ENCODE measurements at places on chromosomes 3 and 15. TPM values are rescaled to one million over a fixed set of nuclear protein-coding genes. Genes with fewer than 3 reads are reported as not detected.

- H3K4me1 ChIP-seq: no peaks in the 10 kb centered on the region
- H3K36me3 ChIP-seq: peaks cover 5% of the 10 kb centered on the region
- no peak overlapping the region for H3K27ac ChIP-seq
- no peaks in the 10 kb centered on the region for H3K27me3 ChIP-seq
- no peak for DNase-seq
Observed at GRCh38 chr15:34161329-34161963, 48.5 kb downstream of the KATNBL1 start.

DNA sequence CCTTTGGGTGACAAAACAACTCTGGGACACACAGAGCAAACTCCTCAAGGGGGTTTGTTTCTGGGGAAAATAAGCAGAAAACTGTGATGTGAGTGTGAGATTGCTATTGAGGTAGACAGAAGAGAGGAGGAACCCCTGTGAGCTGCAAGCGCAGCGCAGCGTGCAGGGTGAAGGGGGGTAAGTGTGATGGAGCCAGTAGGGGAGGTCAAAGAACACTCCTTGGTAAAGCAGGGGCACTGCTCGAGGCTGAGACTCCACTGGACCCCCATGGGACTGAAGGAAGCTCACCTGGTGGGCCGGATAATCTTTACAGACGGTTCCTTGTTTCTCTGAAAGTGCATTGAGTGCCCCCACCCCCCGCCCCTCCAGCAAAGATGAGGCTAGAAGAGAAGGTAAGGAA is 7.5 kb downstream of the INAFM2 start:
- H3K27ac ChIP-seq: no peak overlapping the region

GRCh38 chr3:89238846-89239245 is 131.4 kb downstream of the EPHA3 start:
- no peaks in the 10 kb centered on the region for H3K36me3 ChIP-seq
- no peaks in the 10 kb centered on the region for H3K27me3 ChIP-seq
- no peak overlapping the region for H3K4me3 ChIP-seq
- DNase-seq: no peak
- H3K27ac ChIP-seq: no peak overlapping the region

GRCh38 chr15:44144184-44144583 is 50.9 kb downstream of the FRMD5 start:
- no peak overlapping the region for H3K27ac ChIP-seq
- H3K4me3 ChIP-seq: no peak overlapping the region
- no peaks in the 10 kb centered on the region for H3K4me1 ChIP-seq
- no peak for DNase-seq
- H3K36me3 ChIP-seq: no peaks in the 10 kb centered on the region
- no peaks in the 10 kb centered on the region for H3K27me3 ChIP-seq

DNA sequence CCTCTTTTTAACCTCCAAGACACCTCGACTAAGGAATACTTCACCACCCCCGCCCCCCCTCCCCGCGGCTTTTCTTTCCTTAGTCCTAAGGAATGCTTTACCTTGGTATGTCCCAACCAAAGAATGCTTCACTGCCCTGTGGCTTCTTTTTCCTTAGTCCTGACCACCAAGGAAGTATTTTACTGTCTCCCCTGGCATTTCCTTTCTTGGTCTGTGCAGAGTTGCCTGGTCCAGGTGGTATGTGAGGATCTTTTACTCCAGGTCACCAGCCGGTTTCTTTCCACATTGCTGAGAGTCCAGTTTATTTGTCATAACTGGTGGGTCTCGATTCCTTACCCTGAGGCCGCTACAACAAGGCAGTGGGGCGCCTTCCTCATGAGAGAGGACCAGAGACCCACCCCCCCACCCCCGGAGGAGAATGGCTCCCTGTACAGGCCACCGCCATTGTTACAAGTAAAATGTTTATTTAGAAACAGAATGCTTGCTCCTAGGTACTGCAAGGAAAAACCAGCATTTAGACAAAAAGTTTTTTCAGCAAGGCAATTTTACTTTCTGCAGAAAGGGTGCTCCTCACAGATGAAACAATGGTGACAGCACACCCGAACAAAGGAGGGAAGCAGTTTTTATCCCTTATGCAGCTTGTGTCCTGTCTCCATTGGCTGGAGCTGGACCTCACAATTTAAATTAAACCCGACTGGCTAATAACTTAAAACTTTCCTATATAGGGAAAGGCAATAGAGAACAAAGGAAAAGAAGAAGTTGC is 23.1 kb upstream of the MTHFS start:
- no peak overlapping the region for H3K4me3 ChIP-seq
- no peaks in the 10 kb centered on the region for H3K36me3 ChIP-seq
- no peak overlapping the region for H3K27ac ChIP-seq
- no peak for DNase-seq
- no peaks in the 10 kb centered on the region for H3K27me3 ChIP-seq

- no peaks in the 10 kb centered on the region for H3K36me3 ChIP-seq
- H3K27me3 ChIP-seq: no peaks in the 10 kb centered on the region
- H3K4me3 ChIP-seq: no peak overlapping the region
- no peak overlapping the region for H3K27ac ChIP-seq
- H3K4me1 ChIP-seq: no peaks in the 10 kb centered on the region
Observed at GRCh38 chr3:139302801-139303113, 41.1 kb upstream of the MRPS22 start.

- DNase-seq: no peak
- H3K4me3 ChIP-seq: no peak overlapping the region
- peak overlapping the region; percentile 85 for H3K27ac ChIP-seq
- H3K36me3 ChIP-seq: no peaks in the 10 kb centered on the region
- H3K4me1 ChIP-seq: peaks cover 60% of the 10 kb centered on the region
Observed at GRCh38 chr15:70704166-70704565, 59.2 kb downstream of the UACA start.

DNA sequence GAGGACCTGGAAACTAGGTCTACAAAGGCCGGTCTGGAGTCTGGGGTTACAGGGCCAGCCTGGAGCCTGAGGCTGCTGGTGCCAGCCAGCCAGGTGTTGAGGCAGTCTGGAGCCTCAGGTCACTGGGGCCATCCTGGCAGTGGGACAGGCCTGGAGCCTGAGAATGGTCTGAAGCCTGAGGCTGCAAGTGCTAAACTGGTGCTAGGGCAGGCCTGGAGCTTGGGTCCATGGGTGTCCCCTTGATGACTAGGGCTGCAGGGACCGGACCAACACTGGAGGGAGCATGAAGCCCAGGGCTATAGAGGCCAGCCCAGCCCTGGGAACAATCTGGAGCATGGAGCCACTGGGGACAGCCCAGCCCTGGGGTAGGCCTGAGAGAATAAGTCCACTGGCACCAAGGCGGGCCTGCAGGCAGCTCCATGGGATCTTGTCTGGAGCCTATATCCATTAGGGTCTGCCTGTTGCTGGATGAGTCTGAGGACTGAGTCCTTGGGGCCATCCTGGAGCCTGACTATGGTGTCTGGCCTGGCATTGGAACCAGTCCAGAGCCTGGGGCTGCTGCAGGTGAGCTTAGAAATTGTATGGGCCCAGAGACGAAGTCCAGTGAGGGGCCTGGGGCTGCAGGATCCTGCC is 101.9 kb downstream of the GLDN start:
- no peaks in the 10 kb centered on the region for H3K27me3 ChIP-seq
- no peak overlapping the region for H3K27ac ChIP-seq
- H3K36me3 ChIP-seq: peaks cover under 1% of the 10 kb centered on the region
- H3K4me3 ChIP-seq: no peak overlapping the region

- H3K4me3 ChIP-seq: no peak overlapping the region
- no peak overlapping the region for H3K27ac ChIP-seq
- DNase-seq: no peak
- H3K27me3 ChIP-seq: no peaks in the 10 kb centered on the region
- no peaks in the 10 kb centered on the region for H3K4me1 ChIP-seq
Observed at GRCh38 chr3:186473166-186473565, 71.0 kb downstream of the CRYGS start.

GRCh38 chr3:69628951-69629350 is 110.3 kb upstream of the MITF start:
- no peaks in the 10 kb centered on the region for H3K4me1 ChIP-seq
- no peak for DNase-seq
- no peaks in the 10 kb centered on the region for H3K27me3 ChIP-seq
- H3K4me3 ChIP-seq: no peak overlapping the region

GRCh38 chr3:157174290-157174648 is 14.3 kb upstream of the CCNL1 start:
- peak overlapping the region; percentile 58 for H3K4me3 ChIP-seq
- H3K27me3 ChIP-seq: no peaks in the 10 kb centered on the region
- peaks cover 9% of the 10 kb centered on the region for H3K4me1 ChIP-seq
- DNase-seq: peak; percentile 70
- H3K36me3 ChIP-seq: no peaks in the 10 kb centered on the region

DNA sequence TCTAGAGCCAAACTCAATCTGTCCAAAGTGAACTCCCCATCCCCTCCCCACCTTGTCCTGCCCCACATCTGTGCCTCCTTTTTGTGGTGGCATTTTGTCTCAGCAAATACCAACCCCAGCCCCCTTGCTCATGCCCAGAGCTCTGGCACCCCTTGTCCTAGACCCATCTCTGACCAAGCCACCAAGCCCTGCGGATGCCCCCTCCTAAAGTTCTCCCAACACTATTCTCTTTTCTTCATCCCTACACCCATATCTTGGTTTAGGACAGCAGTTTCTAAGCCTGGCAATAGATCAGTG is 17.7 kb downstream of the ACAA1 start:
- H3K4me1 ChIP-seq: no peaks in the 10 kb centered on the region
- H3K36me3 ChIP-seq: peaks cover 6% of the 10 kb centered on the region
- no peak overlapping the region for H3K27ac ChIP-seq
- DNase-seq: no peak

Gene FBXO40
- polyA plus RNA-seq: 28.1 TPM

GRCh38 chr15:101120987-101121386 is 130.9 kb downstream of the CHSY1 start:
- peak overlapping the region; percentile 42 for H3K27ac ChIP-seq
- no peaks in the 10 kb centered on the region for H3K36me3 ChIP-seq
- peak overlapping the region; percentile 58 for H3K4me3 ChIP-seq
- no peak for DNase-seq
- peaks cover 18% of the 10 kb centered on the region for H3K4me1 ChIP-seq
- no peaks in the 10 kb centered on the region for H3K27me3 ChIP-seq

Gene ADAMTS7
- polyA plus RNA-seq: 0.32 TPM

DNA sequence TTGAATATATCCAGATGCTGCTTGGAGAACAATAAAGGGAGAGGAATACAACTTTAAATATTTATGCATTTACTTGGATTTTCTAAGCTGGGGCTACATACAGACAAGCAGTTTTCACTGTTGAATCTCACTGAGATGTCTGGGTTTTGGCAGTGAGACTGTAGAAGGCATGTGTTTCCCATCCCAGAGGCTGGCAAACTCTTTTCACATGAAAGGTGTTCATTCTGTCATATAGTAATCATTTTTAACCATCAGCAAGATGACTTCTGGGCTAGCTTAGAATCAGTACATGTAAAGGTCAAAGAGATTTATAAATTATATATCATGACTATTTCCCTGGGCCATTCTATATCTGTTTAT is 218.7 kb upstream of the SGO1 start:
- H3K36me3 ChIP-seq: no peaks in the 10 kb centered on the region
- DNase-seq: no peak
- no peaks in the 10 kb centered on the region for H3K27me3 ChIP-seq
- no peaks in the 10 kb centered on the region for H3K4me1 ChIP-seq
- H3K27ac ChIP-seq: no peak overlapping the region
- H3K4me3 ChIP-seq: no peak overlapping the region

DNA sequence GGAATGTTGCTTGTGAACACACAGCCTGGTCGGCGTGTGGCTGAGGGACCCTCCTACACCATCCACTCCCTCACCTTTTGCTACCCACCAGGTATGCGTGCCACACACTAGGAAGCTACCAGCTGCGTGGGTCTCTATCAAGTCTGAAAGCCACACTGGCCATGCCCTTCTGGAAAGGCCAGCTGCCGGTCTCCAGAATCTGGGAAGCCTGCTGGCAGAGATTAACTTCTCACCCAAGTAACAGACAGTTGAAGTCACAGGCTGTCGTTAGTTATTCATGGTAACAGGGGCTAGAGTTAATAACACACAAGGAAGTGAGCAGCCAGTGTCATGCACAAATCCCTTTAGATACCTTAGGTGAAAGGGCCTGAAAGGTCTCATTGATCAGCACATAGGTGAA is 48.1 kb downstream of the SUSD5 start:
- no peak for DNase-seq
- no peaks in the 10 kb centered on the region for H3K27me3 ChIP-seq
- no peaks in the 10 kb centered on the region for H3K4me1 ChIP-seq
- H3K4me3 ChIP-seq: no peak overlapping the region

Gene SCAPER
- 9.4 TPM for polyA plus RNA-seq

DNA sequence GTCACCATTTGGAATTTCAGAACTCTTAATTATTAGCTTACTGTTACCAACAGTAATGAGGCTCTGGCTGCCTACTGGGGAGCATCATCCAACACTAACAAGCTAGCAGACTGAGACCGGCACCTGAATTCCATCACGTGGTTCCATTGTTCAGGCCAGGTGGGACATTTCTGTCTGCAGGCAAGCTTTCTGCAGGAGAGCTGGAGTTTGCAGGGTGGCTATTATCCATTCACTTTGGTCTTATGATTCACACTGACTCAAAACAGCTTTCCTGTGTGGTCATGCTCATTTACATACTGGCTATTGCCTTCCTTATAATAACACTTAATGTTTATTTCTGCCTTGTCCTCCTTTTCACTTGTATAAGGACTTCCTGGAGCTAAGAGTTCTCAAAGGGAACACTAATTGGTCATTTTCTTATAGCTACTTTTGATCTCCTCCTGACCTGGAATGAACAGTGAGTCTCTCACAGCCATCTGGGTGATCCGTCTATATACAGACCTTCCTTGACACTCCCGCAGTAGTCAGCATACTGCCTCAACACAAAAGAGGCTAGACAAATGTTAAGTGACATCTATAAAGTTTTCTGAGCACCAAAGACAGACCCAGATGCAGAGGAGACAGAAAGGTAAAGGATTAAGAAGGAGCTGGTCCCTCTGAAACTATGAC is 695.4 kb downstream of the FHIT start:
- no peak overlapping the region for H3K27ac ChIP-seq
- no peak overlapping the region for H3K4me3 ChIP-seq
- DNase-seq: no peak
- no peaks in the 10 kb centered on the region for H3K4me1 ChIP-seq

- H3K27me3 ChIP-seq: no peaks in the 10 kb centered on the region
- H3K4me3 ChIP-seq: no peak overlapping the region
- H3K36me3 ChIP-seq: no peaks in the 10 kb centered on the region
- no peak overlapping the region for H3K27ac ChIP-seq
- H3K4me1 ChIP-seq: no peaks in the 10 kb centered on the region
- DNase-seq: no peak
Observed at GRCh38 chr3:167228135-167228534, 152.0 kb downstream of the ZBBX start.

- no peaks in the 10 kb centered on the region for H3K27me3 ChIP-seq
- DNase-seq: no peak
- H3K27ac ChIP-seq: no peak overlapping the region
Observed at GRCh38 chr3:70989174-70989573, 594.4 kb downstream of the FOXP1 start.

GRCh38 chr15:57559875-57560274 is 31.8 kb upstream of the MYZAP start:
- no peaks in the 10 kb centered on the region for H3K36me3 ChIP-seq
- DNase-seq: peak; percentile 57
- no peak overlapping the region for H3K27ac ChIP-seq
- H3K4me3 ChIP-seq: no peak overlapping the region

Gene RBPMS2
- polyA plus RNA-seq: 2.0 TPM

Gene RARB
- polyA plus RNA-seq: 1.9 TPM

- no peak overlapping the region for H3K27ac ChIP-seq
- DNase-seq: no peak
- H3K4me3 ChIP-seq: no peak overlapping the region
- no peaks in the 10 kb centered on the region for H3K4me1 ChIP-seq
Observed at GRCh38 chr15:54094661-54095060, 116.4 kb downstream of the UNC13C start.

- H3K27ac ChIP-seq: no peak overlapping the region
- no peak overlapping the region for H3K4me3 ChIP-seq
- no peaks in the 10 kb centered on the region for H3K27me3 ChIP-seq
- H3K36me3 ChIP-seq: no peaks in the 10 kb centered on the region
- no peak for DNase-seq
Observed at GRCh38 chr3:16723978-16724377, 118.8 kb upstream of the DAZL start.

All from psoas muscle (tissue), 8 donors.